ENCODE measurements at places on chromosomes 4 and X.

DNA sequence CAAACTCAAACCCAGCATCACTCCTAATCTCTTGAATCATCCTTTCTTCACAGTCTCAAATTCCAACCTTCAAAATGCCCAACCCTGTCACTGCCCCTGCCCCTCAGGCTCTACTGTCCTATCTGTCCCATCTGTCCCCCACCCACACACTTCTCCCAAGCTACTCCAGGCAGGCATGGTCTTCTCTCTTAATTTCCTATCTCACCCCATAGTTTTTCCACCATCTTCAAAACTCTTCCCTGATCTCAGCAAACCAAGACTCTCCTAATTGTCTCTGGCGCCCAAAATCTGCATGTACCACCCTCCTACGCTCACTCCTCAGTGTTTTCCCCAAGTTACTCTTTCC, 644 bp downstream of the LAMP2 start:
- no peak for DNase-seq

- DNase-seq, result no peak
Measured at GRCh38 chrX:136766785-136767103, 14.0 kb downstream of the ARHGEF6 start.

- no peak for DNase-seq
Measured at GRCh38 chrX:118164138-118164537, 47.5 kb upstream of the KLHL13 start.

DNA sequence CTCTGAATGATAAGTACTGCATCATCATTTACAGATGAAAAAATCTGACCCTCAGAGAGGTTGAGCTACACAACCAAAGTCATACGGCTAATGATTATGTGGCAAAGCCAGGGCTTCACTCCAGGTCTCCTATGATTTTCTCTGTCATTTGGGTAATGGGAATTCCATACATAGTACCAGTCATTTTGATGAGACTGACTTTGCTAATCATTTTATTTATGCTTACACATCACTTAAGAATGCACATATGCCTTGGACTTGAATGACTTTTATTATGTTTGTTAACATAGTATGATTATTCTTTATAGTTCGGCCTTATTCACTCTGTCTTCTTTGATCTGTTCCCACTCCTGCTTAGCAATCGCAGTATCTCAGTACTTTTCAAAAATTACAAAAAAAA, 255.1 kb upstream of the GPRIN3 start:
- no peak for DNase-seq

DNA sequence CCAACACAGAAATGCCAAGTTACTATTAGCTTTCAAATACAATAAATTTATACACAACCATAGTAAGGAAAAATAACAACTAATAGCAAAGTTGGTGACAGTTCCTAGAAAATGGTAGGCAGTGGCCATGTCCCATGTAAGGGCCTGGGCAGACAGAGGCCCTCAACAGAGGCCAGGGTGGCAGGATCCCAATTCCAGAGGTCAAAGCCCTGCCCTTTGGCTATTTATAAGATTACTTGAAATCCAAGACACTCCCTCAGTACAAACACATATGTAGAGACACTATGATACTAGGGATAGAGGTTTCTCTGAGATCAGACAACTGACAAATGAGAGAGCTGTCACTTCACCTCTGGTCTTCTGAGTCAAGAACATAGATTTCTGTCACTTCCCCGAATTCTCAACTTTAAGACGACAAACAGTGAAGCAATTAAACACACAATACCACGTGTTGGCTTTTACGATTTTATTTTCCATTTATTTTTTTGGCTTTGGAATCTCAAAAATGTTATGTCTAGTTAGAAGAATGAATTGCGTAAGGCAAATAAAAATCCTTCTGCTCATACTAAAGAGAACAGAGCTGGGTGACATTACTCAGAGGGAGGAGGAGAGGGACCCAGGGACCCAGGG, 16.3 kb upstream of the MAOB start:
- DNase-seq, result no peak
